ENCODE measurements at places on chromosomes 4 and X. TPM values are rescaled to one million over a fixed set of nuclear protein-coding genes. Genes with fewer than 3 reads are reported as not detected.

DNA sequence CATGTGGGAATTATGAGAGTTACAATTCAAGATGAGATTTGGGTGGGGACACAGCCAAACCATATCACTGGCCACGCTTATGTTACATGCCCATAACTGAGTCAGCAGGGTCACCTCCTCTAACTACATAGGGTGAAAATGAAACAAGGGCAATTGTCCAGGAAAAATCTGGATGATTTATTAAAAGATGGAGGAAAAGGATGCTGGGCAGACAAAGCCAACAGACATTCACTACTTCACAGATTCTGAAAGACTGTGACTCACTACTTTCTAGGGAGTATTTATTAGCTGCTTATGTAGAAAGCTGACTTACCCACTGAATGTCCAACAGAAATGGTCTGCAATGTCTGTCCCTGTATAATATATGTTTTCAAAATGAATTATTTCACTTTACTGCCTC lies 72.4 kb downstream of the APBB2 start:
- no peak for DNase-seq
- H3K36me3 ChIP-seq: no peaks in the 10 kb centered on the region
- no peaks in the 10 kb centered on the region for H3K27me3 ChIP-seq
- no peak overlapping the region for H3K4me3 ChIP-seq
- no peak overlapping the region for H3K27ac ChIP-seq

GRCh38 chrX:136768469-136769084 lies 12.2 kb downstream of the ARHGEF6 start:
- H3K4me3 ChIP-seq: peak overlapping the region; percentile 83
- DNase-seq: no peak
- peak overlapping the region; percentile 85 for H3K27ac ChIP-seq
- no peaks in the 10 kb centered on the region for H3K27me3 ChIP-seq
- H3K36me3 ChIP-seq: no peaks in the 10 kb centered on the region
- H3K4me1 ChIP-seq: peaks cover 40% of the 10 kb centered on the region

- no peak for DNase-seq
- H3K27me3 ChIP-seq: no peaks in the 10 kb centered on the region
- H3K4me1 ChIP-seq: no peaks in the 10 kb centered on the region
Observed at GRCh38 chrX:133555782-133556458, 140.6 kb upstream of the GPC4 start.

- no peaks in the 10 kb centered on the region for H3K36me3 ChIP-seq
- no peaks in the 10 kb centered on the region for H3K27me3 ChIP-seq
- DNase-seq: no peak
- H3K27ac ChIP-seq: no peak overlapping the region
- H3K4me1 ChIP-seq: peaks cover 3% of the 10 kb centered on the region
Observed at GRCh38 chr4:10659251-10659650, 25.3 kb downstream of the CLNK start.

DNA sequence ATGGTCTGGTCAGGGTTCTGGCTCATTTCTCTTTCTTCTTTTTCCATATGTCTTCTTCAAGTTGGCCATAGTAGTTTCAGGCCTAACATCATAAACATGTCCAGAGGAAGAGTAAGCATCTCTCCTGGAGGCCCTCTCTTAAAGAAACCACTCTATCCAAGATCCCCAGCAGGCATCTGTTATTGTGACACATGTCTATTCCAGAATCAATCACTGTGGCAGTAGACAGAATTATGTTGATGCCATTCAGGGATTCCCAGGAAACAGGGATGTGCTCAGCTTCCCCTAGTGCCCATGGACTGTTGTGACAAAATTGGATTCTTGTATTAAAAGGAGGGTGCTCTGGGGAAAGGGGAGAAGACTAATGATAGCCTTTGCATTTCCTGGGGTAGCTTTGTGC lies 224.0 kb downstream of the HNRNPD start:
- no peak overlapping the region for H3K4me3 ChIP-seq
- peaks cover 23% of the 10 kb centered on the region for H3K27me3 ChIP-seq
- H3K27ac ChIP-seq: no peak overlapping the region

DNA sequence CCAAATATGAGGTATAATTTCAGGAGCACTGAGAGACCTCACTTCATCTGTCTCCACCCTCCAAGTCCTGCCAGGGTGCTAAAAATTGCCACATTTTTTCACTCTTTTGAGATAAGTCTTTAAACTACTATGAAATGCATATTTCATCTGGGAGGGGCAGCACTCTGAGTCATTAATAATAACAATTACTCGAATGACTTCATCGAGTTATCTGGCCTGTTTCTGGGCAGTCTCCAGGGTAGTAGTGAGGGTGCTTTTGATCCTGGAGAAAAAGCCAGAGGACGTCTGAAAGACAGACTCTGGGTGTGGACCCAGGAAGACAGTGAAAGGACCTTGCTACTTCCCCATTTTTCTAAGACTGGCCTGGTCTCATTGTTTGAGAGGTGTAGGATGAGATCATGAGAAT lies 42.3 kb upstream of the SRD5A3 start:
- no peaks in the 10 kb centered on the region for H3K36me3 ChIP-seq
- no peak overlapping the region for H3K4me3 ChIP-seq
- no peaks in the 10 kb centered on the region for H3K4me1 ChIP-seq
- no peak overlapping the region for H3K27ac ChIP-seq

- no peak overlapping the region for H3K27ac ChIP-seq
- DNase-seq: no peak
Observed at GRCh38 chr4:10688022-10688421, 3.5 kb upstream of the CLNK start.

GRCh38 chr4:98290511-98290910 lies 29.3 kb downstream of the RAP1GDS1 start:
- H3K27ac ChIP-seq: peak overlapping the region; percentile 8
- H3K27me3 ChIP-seq: no peaks in the 10 kb centered on the region
- H3K4me3 ChIP-seq: no peak overlapping the region
- no peak for DNase-seq
- H3K4me1 ChIP-seq: peaks cover 51% of the 10 kb centered on the region

- H3K4me1 ChIP-seq: no peaks in the 10 kb centered on the region
- peak; percentile 25 for DNase-seq
- H3K27me3 ChIP-seq: peaks cover 9% of the 10 kb centered on the region
- no peak overlapping the region for H3K4me3 ChIP-seq
- H3K36me3 ChIP-seq: no peaks in the 10 kb centered on the region
- no peak overlapping the region for H3K27ac ChIP-seq
Observed at GRCh38 chr4:52376132-52376704, 282.9 kb downstream of the USP46 start.

The CASP6 gene
- 13.9 TPM for polyA plus RNA-seq

The TCEANC gene
- polyA plus RNA-seq: 13.7 TPM

GRCh38 chr4:951594-952468 lies 19.6 kb downstream of the TMEM175 start:
- DNase-seq: no peak
- no peak overlapping the region for H3K4me3 ChIP-seq
- H3K27ac ChIP-seq: no peak overlapping the region
- H3K36me3 ChIP-seq: peaks cover 16% of the 10 kb centered on the region
- no peaks in the 10 kb centered on the region for H3K27me3 ChIP-seq

DNA sequence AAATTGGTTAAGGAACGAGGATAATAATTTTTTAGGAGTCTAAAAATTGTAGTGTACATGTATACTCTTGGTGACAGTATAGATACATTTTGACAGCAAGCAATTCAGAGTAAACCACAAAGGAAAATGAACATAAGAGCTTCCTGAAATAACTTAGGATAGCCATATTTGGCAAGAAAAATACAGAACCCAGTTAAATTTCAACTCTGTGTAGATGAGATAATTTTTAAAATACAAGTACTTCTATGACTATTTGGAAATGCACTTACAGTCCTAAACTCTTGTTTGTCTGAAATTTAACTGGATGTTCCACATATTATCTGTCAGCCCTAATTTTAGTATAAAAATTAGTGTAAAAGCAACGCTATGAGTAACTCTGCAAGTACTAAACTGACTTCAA lies 124.4 kb upstream of the PCDH18 start:
- no peaks in the 10 kb centered on the region for H3K4me1 ChIP-seq
- no peak for DNase-seq
- no peak overlapping the region for H3K4me3 ChIP-seq
- no peaks in the 10 kb centered on the region for H3K27me3 ChIP-seq
- no peaks in the 10 kb centered on the region for H3K36me3 ChIP-seq

DNA sequence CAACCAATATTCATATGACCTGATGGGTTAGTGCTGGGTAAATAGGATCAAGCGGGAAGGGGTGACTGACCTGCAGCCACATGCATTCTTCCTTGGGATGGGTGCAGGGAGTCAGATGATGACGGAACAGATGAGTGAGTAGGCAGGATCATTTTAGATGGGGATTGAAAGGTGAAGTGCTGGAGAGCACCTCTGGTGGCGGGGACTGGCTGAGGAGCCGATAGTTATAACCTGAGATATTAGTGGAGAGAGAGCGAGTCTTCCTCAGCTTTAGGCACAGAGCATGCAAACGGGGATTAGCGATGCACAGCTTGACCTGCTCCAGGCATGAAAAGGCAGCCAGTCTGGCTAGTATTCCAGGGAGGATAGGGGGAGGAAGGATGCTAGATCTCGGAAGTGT lies 99.1 kb downstream of the AFF1 start:
- peaks cover 54% of the 10 kb centered on the region for H3K4me1 ChIP-seq
- no peaks in the 10 kb centered on the region for H3K27me3 ChIP-seq
- no peaks in the 10 kb centered on the region for H3K36me3 ChIP-seq
- DNase-seq: no peak
- no peak overlapping the region for H3K4me3 ChIP-seq

The OSTC gene
- polyA plus RNA-seq: 102 TPM

The DOCK11 gene
- polyA plus RNA-seq: 29.9 TPM

GRCh38 chr4:80446664-80447063 lies 111.1 kb downstream of the CFAP299 start:
- H3K27ac ChIP-seq: no peak overlapping the region
- H3K4me1 ChIP-seq: no peaks in the 10 kb centered on the region
- H3K27me3 ChIP-seq: no peaks in the 10 kb centered on the region
- DNase-seq: no peak
- no peaks in the 10 kb centered on the region for H3K36me3 ChIP-seq
- no peak overlapping the region for H3K4me3 ChIP-seq

- DNase-seq: no peak
- H3K36me3 ChIP-seq: peaks cover 5% of the 10 kb centered on the region
- peaks cover 19% of the 10 kb centered on the region for H3K27me3 ChIP-seq
- H3K4me3 ChIP-seq: no peak overlapping the region
Observed at GRCh38 chr4:27129871-27130366, 269.3 kb downstream of the STIM2 start.

The FMR1 gene
- polyA plus RNA-seq: 15.0 TPM

The SERTM2 gene
- not detected for polyA plus RNA-seq

GRCh38 chr4:183872531-183872930 lies 32.6 kb upstream of the STOX2 start:
- DNase-seq: no peak
- no peaks in the 10 kb centered on the region for H3K36me3 ChIP-seq
- peaks cover 15% of the 10 kb centered on the region for H3K27me3 ChIP-seq
- H3K27ac ChIP-seq: no peak overlapping the region
- H3K4me1 ChIP-seq: no peaks in the 10 kb centered on the region
- no peak overlapping the region for H3K4me3 ChIP-seq

The CTAG1B gene
- not detected for polyA plus RNA-seq

The MAGEB18 gene
- not detected for polyA plus RNA-seq

DNA sequence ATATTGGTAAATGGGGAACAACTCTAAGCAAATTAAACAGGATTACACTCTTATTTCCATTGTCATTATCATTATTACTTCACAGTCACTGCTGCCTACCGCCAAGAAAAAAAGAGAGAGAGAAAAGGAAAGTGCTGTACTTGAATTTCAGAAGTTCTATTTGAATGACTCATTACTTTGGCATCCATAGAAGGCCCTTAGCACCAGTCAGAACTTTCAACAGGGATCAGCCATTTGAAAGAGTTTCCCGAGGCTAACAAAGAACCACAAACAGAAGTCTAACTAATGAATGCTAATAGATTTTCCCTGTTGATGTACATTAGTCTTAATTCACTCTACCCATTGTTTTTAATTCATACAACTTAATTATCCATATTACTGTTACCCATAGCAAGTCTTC lies 116.3 kb downstream of the SHROOM4 start:
- H3K27ac ChIP-seq: no peak overlapping the region
- H3K36me3 ChIP-seq: no peaks in the 10 kb centered on the region
- no peak overlapping the region for H3K4me3 ChIP-seq

The FGB gene
- polyA plus RNA-seq: not detected

The MAMLD1 gene
- polyA plus RNA-seq: 0.75 TPM

All from naive B cell (primary cell).